ENCODE measurements at places on chromosomes 2 and 18.

GRCh38 chr18:26301681-26302080, 75.4 kb downstream of the TAF4B start:
- DNase-seq = no peak

- no peak for DNase-seq
Measured at GRCh38 chr2:159075727-159076126, 107.3 kb downstream of the TANC1 start.

DNA sequence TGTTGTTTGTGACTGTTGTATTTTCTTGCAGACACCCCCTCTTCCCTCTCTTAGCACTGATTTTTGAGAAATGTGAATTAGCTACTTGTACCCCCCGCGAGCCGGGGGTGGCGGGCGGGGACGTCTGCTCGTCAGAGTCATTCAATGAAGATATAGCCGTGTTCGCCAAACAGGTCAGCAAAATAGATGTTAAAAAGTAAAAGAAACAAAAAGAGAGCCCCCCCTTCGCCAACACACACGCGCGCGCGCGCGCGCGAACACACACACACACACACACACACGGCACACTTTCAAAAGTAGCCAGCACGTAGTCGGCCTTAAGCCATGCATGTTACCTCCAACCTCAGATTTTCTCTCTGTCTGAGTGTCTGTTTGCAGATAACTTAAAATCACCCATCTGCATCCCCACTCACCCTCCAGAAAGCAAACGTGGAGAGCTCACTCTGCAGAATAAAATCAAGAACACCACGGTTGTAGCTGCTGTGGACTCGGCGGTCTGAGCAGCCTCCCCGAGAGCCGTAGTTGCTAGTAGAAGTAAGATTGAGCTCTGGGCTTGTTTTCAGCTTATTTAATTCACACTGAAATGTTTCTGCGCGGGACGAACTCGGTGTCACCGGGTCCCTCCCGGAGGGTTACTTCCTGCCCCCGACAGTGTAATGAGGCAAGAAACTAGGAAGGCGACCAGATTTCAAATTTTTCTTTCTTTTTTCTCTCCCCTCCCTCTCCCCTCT, 5.1 kb downstream of the MEIS1 start:
- DNase-seq = no peak

DNA sequence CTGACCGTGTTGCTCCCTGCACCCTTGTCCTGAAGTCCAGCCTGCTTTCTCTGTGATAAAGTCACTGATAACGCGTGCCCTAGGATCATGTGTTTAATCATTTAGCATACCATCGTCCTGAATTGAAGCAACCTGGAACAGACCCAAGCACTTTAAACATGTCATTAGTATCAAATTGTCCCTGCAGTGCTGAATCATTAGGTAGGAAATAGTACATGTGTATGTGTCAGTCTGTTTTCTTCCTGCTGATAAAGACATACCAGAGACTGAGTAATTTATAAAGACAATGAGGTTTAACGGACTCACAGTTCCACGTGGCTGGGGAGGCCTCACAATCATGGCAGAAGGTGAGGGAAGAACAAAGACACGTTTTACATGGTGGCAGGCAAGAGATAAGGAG, 2.8 kb downstream of the ASB18 start:
- no peak for DNase-seq

GRCh38 chr18:76252139-76252538, 242.9 kb downstream of the ZNF516 start:
- DNase-seq = no peak

DNA sequence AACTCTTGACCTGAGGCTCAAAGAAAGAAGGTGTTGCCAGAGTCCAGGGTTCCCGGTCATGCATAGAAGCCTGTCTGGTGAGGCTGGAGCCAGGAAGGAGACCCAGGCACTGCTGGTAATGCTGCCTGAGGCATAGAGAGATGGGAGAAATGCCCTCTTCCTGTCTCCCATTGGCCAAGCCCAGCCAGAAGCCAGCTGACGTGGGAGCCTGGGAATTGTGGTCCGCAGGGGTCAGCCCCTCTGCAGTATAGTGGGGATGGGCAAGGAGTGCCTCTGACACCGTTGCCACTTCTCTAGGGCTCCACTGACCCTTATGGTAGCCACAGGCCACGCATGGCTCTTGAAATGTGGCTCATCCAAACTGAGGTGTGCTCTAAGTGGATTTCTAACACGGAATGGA, 95.7 kb downstream of the CTIF start:
- DNase-seq = no peak

DNA sequence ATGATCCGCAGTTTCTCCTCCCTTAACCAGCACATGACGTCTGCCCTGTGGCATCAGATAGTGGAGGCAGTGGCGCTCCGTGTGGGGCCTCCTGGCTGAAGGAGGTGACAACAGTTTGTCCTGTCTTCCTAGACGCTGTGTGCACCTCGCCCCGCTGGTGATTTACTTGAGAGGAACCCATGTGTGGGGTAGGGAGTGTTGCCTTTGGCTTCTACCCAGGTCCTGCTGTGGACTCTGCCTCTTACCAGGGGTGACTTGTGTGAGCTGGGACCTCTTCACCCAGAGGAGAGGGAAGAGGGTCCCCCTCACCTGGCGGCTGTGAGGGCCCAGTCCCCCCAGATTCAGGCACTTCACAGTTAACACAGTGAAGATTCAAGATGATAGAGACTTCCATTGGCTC, 77.6 kb downstream of the TMEM18 start:
- DNase-seq = no peak

DNA sequence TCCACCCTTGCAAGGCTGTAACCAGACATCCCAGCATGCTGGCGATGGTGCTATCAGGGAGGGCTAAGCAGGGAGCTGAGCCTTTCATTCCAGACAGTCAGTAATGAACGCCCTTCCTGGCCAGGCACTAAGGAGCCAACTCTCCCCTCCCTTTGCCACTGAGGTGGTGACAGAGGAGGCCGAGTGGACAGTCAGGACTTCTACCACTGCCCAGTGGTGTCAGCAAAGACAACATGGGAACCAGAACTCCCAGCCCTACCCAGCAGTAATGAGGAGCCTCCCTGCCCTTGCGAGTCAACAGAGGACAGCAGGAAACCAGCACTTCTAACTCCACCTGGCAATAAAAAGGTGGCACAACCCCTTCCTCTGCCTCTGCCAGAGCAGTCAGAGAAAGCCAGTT, 68.6 kb downstream of the ZAP70 start:
- no peak for DNase-seq

GRCh38 chr2:177165061-177165583, 47.5 kb upstream of the HNRNPA3 start:
- no peak for DNase-seq

DNA sequence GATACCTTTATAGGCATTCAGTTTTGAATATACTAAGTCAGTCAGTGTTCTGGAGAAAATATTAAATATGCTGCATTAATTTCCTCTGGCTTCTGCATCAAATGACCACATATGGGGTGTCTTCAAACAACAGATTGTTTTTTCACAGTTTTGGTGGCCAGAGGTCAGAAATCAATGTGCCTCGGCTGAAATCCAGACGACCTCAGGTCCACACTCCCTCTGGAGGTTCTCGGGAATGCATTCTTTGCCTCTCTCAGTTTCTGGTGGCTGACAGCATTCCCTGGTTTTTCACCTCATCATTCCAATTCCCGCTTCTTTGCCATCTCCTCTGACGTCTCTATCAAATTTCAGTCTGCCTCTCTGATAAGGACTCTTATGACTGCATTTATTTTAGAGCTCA, 142.3 kb downstream of the ZNF407 start:
- DNase-seq = no peak

- DNase-seq = no peak
Measured at GRCh38 chr18:24791751-24792545, 331.5 kb downstream of the HRH4 start.

DNA sequence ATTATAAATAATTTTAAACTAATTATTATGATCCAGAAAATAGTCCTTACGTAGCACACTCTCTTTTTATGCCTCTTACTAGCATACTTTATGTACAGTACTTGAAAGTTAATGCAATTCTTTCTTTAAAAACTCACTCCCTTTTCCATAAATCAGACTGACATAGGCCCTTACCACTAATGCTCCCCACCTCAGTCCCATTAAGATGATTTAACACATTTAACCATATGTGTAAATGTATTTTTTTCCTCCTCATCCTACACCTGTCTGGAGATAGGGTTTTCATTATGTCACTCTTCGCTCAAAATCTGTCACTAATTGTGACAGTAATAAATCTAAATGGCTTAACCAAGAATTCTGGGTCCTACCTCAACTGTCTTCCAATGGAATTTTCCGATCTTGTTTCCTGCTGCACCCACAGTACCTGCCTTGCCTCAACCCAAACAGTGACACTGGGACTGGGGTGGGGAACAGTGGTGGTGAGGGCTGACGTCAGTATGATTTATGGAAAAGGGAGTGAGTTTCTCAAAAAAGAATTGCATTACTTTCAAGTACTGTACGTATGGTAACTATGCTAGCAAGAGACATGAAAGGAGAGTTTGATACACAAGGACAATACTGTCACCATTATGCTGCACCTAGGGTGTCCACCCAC, 25.1 kb downstream of the EFEMP1 start:
- DNase-seq = no peak

DNA sequence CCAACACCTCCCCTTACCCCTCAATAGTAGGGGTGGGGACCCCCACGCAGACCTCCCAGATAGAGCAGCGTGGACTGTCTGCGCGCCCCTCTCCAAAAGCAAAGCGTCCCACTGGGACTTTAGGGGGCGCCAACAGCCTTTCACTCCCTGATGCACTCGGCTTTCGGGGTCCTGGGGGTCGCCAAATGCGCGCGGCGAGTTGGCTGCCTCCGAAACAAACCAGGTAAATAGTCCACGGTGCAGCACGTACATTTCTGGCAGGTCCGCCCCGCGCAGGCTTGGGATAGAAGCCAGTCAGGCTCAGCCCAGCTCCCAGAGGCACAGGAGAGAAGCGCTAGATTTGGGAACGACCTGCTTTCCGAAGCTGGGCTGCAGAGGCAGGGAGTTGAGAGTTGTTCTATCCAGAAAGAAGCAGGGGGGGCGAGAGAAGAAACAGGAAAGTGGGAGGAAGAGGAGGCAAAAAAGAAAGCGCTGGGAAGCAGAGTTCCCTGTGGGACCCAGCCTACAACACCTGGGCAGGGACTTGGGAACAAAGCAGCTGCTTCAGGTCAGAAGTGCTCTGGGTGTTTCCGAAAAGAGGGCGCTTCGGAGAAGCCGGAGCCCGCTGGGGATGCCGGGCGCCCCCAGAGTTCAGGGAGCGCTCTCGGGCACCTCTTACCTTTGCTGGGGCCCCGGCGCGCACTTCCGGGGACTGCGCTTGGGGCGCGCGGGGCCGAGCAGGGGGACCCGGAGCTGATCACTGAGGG, 544 bp downstream of the EVA1A start:
- no peak for DNase-seq

- no peak for DNase-seq
Measured at GRCh38 chr18:76685860-76686259, 136.5 kb upstream of the ZNF236 start.

GRCh38 chr2:118232391-118232790, 144.1 kb downstream of the INSIG2 start:
- no peak for DNase-seq

DNA sequence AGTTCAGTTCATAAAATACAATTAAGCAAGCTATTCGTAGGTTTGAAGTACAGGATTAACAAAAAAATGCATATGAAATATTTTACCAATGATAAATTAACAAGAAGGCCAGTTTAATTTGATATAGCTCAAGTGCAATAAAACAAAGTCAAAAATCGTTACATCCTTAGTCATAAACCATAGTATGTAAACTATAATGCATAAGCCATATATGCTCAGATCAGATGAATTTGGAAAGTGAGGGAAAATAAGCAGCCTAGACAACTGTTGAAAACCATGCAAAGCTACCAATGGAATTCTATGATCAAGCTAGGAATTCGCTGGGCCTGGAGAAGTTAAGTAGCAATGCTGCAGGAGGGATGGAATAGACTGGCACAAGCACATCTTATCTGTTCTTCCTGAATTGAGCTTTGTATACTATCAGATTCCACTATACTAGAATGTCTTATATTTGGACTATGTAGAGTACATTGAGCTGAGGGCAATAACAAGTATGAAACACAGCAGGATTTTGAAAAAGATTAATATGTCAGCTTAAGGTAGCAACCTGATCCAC, 682.0 kb downstream of the IRS1 start:
- no peak for DNase-seq

- DNase-seq = no peak
Measured at GRCh38 chr18:50119296-50119695, 75.7 kb downstream of the MYO5B start.

- DNase-seq = no peak
Measured at GRCh38 chr2:101120124-101120996, 30.8 kb downstream of the TBC1D8 start.

DNA sequence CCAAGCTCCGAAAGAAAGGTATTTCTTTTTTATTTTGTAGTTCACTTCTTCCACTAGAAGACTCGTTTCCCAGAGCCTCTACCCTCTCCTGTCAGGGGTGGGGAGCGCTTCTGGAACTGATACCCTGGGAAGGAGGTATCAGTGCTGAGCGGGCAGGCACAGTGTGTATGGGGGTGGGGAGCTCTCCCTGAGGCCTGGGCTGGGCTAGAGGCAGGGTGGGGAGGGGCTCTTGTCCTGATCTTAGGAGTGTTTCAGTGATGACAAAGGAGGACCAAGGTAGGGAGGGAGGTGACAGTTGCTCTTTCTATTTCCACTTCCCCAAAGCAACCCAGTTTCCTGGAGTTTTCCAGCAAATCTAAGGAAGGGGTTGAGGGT, 65.4 kb downstream of the ARHGAP25 start:
- no peak for DNase-seq

DNA sequence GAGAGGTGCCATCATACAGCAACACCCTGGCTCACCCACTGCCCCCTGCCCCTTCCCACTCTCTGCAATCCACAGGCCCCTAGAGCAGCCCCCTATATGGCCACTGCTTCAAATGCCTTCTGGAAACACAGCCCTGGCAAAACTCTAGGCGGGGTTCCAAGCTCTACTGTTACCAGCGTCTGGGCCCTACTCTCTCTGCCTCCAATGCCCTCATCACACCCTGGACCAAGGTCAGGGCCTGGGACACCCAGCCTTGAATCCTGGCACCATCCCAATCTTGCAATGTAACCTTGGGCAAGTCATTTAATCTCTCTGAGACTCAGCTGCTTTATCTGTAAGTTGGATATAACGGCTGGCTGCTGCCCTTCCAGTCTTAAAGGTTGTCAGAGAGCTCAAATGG, 39.2 kb upstream of the LOXHD1 start:
- no peak for DNase-seq

- no peak for DNase-seq
Measured at GRCh38 chr18:80037869-80038630, 3.8 kb downstream of the RBFA start.
